IPS-NIHi11 (cell line): ENCODE measurements at places on chromosomes 3 and 15.

DNA sequence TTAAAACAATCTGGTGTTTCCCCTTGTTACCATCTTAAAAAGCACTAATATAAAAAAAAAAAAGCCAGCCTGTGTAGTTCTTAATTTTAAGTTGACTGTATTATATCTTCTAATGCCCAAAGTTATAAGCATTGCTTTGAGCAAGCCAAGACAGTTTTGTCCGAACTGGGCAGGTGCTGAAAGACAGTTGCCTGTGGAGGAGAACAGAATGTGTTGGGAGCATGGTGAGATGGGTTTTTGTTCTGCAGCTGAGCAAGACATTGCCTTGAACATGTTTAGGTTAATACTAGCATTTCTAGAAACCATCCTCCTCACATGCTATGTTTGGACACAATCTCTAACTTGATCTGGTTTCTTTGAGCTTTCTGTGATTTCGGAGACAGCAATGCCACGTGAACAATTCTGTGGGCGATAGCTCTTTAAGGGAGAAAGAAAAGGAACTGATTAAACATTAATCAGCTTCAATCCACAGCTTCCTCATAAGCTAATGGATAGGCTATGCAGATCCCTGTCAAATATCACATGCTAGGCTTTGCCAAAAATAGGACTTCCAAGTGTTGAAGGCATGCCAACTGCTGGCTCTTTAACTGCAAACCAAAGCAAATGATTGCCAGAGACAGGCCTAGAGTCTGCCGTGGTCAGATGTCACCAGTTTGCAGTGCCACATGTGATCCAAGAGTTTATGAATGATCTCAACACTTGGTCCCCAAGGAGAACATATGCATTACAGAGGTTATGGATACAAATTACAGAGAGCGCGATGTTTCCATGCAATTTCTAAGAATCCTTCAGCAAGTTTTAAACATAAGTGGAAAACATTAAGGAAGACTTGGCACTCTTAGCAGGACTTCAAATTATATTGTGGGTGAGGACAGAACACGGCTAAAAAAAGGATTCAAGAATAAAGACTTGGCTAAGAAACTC, 428.1 kb downstream of the ROBO2 start:
- no peak for DNase-seq

- no peak for DNase-seq
Observed at GRCh38 chr3:121627622-121628021, 33.1 kb downstream of the HCLS1 start.

DNA sequence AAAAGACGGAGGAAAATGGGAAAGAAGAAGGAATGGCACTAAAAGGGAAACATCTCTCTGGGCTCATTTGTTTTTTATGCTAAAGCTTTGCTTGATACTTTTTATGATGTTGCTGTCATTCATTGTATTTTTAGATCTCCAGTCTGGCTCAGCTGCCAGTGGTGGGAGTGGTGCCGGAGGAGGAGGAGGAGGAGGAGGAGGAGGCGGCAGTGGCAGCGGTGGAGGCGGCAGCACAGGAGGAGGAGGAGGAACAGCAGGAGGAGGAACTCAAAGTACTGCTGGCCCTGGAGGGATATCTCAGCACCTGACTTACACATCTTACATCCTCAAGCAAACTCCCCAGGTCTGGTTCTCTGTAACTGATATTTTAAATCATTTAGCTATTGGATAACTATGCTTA, 49.6 kb downstream of the MAP6D1 start:
- no peak for DNase-seq

DNA sequence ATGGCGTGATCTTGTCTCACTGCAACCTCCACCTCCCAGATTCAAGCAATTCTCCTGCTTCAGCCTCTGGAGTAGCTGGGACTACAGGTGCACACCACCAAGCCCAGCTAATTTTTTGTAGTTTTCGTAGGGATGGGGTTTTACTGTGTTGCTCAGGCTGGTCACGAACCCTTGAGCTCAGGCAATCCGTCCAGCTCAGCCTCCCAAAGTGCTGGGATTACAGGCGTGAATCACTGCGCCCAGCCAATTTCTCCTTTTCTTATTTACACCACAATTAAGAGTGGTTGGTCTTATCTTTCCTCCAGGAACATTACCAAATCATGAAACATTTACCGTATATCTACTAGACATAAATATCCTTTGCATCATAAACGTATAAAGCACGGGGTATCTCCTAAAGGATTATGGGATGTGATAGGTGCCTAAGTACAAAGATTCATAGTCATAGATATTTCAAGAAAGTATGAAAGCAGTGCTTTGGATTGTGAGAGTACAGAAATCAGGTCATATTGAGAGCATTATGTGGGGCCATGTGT, 194.5 kb downstream of the RBMS3 start:
- DNase-seq: no peak

DNA sequence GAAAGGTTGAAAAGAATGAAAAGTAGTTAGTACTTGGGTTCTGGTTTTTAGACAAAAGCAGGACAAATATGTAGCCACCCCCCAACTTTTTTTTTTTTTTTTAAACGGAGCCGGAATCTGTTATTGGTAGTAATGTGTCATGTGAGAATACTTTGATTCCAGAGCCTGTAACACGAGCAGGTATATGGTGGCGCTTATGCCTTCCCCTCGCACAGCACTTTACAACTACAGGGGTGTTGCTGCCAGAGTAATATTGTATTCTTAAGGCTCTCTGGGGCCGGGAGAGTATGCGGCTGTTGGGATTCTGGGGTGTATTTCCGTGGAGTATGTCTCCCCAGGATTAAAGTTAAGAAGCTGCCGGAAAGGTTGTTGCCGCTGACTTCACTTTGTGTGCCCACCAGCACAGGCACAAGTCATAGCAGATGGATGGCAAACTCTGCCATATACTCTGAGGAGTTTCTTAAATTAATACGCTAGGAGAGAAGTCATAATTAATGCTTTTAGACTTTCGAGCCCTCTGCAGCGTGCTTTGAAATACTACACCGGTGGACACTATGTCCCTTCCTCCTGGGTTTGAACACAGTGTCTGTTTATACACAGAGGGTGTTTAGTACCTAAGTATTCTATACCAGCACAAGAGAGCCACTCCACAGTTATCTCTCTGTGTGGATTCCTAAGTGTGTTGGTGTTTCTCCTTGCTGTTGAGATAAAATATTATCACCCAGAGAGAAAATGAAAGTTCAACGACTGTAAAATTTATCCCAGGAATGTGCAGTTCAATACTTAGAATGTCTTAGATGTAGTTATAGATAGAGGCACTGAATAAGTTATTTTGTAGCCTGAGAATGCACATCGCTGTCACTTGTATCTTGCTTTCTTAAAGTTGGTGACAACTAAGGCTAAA, 1.4 kb downstream of the MBNL1 start:
- DNase-seq: peak; percentile 52

GRCh38 chr15:86101818-86102217, 22.1 kb downstream of the AGBL1 start:
- no peak for DNase-seq

DNA sequence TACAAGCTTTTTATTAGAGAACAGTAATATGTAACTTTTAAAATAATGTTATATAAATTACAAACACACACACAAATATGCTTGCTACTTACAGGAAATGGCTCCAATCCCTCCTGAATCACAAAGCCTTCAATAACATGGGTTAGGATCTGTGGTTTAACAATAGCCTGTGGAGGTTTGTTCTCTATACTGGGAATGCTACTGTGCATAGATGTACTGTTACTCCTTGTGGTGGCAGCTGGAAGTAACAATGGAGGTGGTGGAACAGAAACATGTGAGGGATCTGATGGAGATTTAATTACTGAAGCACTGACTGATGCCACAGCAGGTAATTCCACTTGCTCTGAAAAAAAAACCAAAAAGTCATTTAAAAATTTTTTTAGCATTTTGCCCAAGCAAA, 64.4 kb downstream of the PHC3 start:
- DNase-seq: peak; percentile 36

DNA sequence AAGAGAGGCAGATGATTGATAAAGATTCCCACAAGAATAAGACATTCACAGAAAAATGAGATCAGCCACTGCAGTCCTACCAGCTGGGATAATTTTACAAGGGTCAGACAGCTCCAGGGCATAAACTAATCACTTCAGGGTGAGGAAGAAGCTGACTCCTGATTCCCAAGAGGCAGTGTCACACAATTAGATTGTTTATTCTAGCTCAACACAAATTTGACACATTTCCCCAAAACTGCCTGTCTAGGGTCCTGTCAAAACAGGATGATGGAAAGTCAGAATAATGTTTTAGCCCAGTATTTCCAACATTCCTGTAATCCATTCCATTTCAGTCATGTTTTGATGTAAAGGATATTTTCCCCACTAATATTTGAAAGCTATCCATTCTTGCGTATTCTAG, 110.8 kb downstream of the TNIK start:
- no peak for DNase-seq

DNA sequence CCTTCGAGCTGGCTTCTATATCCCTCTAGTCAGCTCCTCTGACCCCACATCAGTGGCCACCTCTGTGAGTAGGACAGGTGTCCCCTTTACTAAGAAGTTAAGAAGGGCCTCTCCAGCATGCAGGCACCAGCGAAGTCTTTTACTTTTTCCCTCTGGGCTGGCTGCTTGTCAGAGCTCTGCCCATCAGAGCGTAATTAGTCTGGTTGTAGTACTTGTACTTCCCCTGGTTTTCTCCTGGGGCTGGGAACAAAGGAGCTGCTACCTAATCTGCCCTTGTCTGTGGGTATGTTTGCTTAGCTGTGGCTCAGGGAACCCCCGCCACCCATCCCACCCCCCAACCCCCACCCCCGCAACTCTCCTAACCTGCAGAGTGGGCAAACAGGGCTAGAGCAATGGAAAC, 27.4 kb upstream of the ALPK3 start:
- no peak for DNase-seq

DNA sequence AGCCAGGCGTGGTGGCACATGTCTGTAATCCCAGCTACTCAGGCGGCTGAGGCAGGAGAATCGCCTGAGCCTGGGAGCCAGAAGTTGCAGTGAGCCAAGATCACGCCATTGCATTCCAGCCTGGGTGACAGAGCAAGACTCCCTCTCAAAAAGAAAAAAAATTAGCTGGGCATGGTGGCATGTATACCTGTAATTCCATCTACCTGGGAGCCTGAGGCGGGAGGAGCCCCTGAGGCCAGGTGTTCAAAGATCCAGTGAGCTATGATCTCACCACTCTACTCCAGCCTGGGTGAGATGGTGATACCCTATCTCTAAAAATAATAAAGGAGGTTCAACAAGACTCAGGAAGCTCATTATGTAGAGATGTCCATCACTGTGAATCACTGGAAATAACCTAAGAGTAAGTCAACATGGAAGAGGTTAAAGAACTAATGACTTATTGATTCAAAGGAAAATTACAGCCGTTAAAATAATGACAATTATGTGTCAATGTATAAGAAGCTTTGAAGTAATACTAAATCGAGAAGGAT, 19.8 kb upstream of the RAB7A start:
- DNase-seq: no peak

GRCh38 chr15:84823282-84823878, 6.2 kb downstream of the ALPK3 start:
- no peak for DNase-seq

GRCh38 chr3:27574438-27574795, 90.2 kb upstream of the SLC4A7 start:
- no peak for DNase-seq

DNA sequence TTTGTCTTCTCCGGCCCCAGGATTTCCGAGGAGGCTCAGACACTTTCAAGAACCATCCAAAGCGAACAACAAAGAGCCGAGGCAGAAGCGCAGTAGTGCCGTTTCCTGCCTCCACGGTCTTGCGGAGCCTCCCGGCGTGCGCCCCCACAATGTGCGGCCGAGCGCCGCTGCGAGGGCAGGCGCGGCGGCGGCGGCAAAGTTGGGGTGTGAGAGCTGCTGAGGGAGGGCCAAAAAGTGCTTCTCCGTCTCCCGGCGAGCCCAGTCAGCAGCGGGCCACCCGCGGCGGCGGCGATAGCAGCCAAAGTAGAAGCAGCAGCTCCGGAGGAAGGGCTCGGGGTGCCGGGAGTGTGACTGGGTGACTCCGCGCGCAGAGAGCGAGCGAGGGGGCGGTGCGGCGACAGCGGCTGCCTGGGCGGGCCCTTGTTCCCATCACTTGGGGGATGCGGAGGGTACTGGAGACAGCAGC, 749.1 kb downstream of the ROBO1 start:
- DNase-seq: peak; percentile 65

DNA sequence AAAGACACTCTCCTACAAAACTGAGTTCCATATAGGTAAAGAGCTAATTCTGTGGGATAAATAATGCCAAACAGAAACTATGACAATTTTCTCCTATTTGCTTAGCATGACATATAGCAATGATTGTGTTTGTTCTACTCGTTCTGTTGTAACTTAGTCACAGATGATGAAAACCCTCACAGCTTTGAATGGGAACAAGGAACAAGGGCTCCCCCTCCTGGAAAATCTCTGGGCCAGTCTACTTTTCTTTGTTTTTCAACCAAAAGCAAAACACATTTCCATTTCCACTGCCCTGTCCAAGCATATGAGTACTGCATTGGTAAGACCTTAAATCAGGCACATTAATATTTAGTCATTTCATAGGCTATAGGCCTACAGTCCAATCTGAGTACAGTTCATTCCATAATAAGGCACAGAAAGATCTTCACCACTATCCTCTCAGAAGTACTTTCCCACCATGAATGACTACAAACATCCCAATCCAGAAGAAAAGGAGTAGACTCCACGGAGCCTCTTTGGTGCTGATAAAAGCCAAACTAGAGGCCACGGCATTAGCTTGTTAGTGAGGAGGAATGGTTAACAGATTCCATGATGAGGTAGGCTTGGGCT, 67.1 kb downstream of the ATP8B4 start:
- peak; percentile 38 for DNase-seq

- DNase-seq: peak; percentile 32
Observed at GRCh38 chr15:31857194-31857593, 173.1 kb upstream of the CHRNA7 start.

GRCh38 chr3:14126887-14127505, 2.1 kb downstream of the TMEM43 start:
- no peak for DNase-seq

- peak; percentile 92 for DNase-seq
Observed at GRCh38 chr3:134312873-134313846, 61.1 kb downstream of the AMOTL2 start.

DNA sequence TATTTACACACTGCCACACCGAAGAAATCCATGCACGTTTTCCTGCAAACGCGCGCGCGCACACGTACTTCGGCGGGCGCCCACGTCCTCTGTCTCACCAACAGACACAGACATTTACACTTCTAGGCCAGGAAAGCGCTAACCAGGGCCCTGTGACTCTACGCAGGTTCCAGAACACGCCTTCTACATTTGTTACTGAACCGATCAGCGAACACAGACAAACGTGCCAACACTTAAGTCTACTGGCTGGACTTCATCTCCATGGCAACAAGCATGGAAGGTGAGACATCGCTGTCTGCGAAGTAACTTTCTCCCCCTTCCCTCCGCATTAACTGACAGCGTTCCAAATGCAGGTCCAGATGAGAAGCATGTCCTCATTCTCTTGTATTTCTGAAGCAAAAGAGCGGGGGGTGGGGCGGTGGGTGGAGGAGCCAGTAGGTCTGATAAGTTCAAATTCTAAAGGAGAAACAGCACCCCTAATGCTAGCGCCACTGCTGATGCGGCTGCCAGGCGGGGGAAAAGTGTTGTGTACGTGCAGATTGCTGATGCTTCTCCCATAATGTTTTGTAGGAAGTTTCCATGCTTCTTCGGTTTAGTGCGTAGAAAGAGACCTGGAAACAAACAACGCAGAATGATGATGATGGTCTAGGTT, at the start of gene CTXN2:
Gene CTXN2 (plus strand): TSS at position 92 of the 652 bp plus-strand sequence. CDS start 9,636 bp downstream, outside the sequence.
- peak; percentile 18 for DNase-seq

GRCh38 chr3:100482176-100482575, 10.2 kb upstream of the TMEM45A start:
- no peak for DNase-seq
